ENCODE measurements at places on chromosomes 4 and X.

- DNase-seq = no peak
Observed at GRCh38 chr4:90718931-90719330, 591.7 kb downstream of the CCSER1 start.

- DNase-seq = no peak
Observed at GRCh38 chr4:48295116-48295515, 25.5 kb upstream of the TEC start.

GRCh38 chrX:54223581-54223980 is 40.5 kb upstream of the FAM120C start:
- no peak for DNase-seq

- DNase-seq = no peak
Observed at GRCh38 chr4:164606478-164606877, 147.5 kb upstream of the SMIM31 start.

- DNase-seq = no peak
Observed at GRCh38 chr4:176780995-176781738, 11.6 kb downstream of the VEGFC start.

DNA sequence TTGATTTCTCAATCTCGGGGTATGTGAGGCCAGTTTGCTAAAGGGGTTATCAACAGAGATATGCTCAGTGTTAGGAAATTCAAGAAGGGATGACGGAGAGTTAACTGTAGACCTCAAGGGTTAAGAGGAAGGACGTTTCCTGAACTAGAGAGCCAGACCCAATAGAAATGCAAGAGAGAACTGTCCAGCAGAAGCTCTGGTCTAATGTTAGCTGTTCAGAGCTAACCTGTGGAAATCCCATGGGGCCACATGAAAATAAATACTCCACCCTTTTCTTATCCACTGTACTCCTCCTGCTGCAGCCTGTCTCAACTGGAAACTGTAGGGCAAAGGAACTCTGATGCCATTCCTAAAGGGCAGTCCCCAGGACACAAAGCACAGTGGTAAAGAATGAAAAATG is 274.3 kb downstream of the DMD start:
- DNase-seq = no peak

DNA sequence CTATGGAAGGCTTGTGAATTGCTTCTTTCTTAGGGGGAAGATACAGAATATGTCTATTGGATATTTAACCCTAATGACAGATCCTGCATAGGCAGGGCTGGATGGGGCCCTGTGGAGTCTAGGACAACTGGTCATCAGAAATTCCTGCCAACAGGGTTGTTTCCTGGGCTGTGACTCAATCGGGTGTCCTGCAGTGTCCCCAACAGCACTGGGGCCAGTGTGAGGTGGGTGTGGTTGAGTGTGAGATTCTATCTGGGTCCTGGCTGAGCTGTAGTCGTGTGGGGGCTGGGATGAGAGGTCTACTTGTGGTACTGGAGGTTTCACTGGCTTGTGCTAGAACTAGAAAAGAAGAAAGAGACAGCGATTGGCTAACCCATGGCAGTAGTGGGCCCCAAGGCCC is 87.3 kb upstream of the WDR1 start:
- no peak for DNase-seq

DNA sequence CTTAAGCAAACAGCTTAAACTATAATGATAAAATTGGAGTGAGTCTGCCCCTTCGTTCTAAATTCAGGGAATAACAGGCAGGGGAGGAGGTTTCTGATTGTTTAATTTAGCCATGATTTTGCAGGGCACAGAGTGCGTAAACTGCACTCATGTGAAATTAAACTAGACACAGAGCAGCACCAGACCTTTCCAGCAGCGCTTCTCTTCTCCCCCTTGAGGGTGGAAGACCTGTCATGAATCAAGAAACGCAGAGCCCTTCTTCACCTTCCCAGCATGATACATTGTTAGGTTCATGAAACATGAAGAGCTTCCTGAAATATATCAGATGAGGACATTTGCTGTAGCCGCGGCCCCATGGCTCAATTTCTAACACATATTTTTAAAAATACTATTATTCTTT is 63.1 kb downstream of the FAM114A1 start:
- no peak for DNase-seq

- no peak for DNase-seq
Observed at GRCh38 chr4:125325733-125326132, 11.0 kb downstream of the FAT4 start.

DNA sequence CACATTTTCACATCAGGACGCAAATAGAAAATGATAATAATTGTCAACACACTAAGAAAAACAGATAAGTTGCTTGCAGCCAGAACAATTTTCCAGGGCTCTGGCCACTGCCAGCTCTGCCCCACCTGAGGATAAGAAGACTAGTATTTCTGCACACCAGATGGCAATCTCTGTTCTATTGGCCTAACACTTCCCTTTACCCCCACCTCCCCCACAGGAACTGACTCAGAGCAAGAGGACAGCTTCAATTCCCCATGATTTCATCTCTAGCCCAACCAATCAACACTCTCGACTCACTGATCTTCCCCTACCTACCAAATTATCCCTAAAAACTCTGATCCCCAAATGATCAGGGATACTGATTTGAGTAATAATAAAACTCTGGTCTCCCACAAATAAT is 164.0 kb downstream of the SMARCA1 start:
- DNase-seq = no peak

- DNase-seq = no peak
Observed at GRCh38 chr4:85399270-85399669, 75.7 kb upstream of the ARHGAP24 start.

DNA sequence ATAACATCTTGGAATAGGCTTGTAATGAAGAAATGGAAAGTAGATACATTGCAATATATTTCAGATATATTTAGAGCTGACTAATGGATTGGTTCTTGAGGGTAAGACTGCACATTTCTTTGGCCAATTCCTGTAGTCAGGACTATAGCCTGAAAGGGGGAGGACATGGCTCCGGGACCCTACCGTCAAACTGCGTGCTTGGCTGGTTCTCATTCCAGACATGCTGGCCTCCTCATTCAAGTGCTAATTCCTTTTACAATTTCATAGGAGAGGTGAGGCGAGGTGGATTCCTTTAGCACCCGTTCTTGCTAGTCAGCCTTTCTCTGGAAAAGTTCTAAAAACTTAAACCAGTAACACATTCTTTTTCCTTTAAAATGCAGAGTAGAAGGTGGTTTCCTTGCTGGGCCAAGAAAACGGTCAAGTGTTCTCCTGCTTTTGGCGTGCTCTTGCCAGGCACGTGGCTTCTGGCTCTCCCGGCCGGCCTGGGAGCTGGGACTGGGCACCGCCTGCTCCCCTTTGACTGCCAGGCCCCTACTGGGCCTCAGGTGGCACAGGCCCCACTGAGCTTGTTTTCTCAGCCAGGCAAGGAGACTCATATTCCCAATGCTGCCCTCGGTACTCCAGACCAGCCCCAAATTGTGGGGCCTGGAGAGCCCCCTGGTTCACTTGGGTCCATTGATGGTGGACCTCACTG is 167.2 kb downstream of the STK32B start:
- DNase-seq = no peak

DNA sequence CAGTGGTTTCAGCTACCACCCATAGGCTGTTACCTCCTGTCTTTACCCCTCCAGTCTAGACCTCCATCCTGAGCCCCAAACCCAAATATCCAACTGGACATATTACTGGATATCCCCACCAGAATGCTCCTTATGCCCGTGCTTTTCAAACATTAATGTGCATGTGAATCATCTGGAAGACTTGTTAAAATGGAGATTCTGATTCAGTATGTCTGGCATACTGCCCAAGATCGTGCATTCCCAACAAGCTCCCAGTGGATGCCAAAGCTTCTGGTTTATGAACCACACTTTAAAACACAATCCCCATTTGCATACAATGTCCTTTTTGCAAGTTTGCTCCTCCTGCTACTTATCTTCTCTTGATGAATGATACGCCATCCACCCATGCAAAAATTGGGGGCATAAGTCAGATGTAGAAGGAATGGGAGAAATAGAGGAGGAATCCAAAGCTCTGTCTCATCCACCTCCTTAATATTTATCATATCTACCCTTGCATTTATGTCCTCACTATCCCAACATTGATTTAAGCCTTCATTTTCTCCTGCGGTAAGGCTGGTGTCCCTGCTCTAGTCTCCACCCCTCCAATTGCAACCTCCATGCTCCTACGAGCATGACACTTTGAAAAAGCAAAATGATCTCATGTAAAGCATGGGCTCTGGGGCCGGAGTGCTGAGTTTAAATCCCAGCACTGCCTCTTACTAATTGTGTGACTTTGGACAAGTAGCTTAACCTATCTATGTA is 7.4 kb upstream of the PGRMC1 start:
- no peak for DNase-seq

- no peak for DNase-seq
Observed at GRCh38 chr4:10160281-10160856, 43.8 kb upstream of the WDR1 start.

DNA sequence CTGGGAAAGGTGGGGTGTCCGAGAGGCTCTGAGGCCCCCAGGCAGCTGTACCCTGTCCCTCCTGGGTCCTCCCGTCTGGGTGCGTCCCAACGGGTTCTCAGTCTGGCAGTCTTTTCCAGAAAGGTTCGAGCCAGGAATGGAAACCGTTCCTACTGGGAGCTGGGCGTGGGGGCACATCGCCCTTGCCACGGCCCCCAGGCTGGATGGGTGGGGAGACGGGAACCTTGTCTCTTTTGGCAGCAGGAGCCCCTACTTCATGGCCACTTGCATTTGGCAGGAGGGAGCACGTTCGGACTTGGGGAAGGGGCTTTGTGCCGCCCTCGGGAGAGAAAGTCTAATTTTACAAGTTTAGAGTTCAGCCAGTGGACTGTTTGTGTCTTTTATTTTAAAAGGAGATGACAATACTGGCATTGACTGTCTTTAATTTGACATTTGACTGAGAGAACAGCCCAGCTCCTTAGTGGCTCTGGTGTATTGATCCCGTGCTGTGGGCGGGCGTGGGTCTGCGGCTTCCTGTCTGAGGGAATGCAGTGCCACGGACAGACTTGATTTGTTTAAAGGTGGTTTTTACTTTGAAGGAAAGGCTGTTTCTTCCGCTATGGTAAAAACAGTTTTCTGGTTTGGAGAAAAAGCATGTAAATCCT is 95.1 kb downstream of the SORCS2 start:
- DNase-seq = no peak

GRCh38 chr4:88341227-88342192 is 37.1 kb upstream of the HERC6 start:
- DNase-seq = no peak

- no peak for DNase-seq
Observed at GRCh38 chr4:145623831-145624230, 4.6 kb downstream of the MMAA start.

All from stimulated activated CD4-positive, alpha-beta T cell treated with anti-CD3 and anti-CD28 coated beads, Interleukin-12 subunit alpha, Interleukin-12 subunit beta, amount 100 ng/mL, for 24 hours (primary cell).